ENCODE measurements at places on chromosomes 6 and 20.

DNA sequence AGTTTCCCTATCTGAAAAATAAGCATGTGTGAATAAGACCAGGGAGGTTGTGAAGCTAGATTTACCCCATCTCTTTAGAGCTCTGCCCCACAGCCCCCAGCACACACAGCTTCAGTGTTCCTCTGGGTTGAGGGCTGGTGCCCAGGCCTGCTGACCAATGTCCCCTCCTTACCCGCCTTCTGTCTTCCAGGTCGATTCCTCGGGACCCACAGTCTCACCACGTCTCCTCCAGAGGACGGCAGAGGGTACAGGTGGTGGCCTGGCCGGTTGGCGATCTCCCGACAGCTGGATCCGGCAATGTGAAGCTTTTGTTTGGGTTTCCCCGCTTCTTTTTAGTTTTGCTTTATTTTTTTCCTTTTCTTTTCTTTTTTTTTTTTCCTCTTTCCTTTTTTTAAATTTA is 42.0 kb downstream of the STK35 start:
- no peak for DNase-seq

DNA sequence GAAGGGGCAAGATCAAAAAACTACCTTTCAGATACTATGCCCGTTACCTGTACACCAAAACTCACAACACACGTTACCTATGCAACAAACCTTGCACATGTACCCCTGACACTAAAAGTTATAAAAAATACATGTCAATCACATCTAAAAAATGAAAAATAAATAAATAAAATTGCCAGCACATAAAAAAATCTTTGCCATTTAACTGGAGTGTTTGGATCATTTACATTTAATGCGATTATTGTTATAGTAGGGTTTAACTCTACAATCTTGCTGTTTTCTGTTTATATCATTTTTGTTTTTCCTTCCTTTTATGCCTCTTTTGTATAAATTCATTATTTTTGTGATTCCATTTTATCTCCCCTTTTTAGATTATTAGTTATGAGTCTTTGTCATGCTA is 106.3 kb downstream of the RFX6 start:
- no peak for DNase-seq

- no peak for DNase-seq
Observed at GRCh38 chr6:21023210-21023609, 489.0 kb downstream of the CDKAL1 start.

GRCh38 chr6:117264692-117265409 is 507 bp upstream of the VGLL2 start:
- peak; percentile 20 for DNase-seq

- no peak for DNase-seq
Observed at GRCh38 chr6:119233312-119233984, 116.1 kb downstream of the MAN1A1 start.

DNA sequence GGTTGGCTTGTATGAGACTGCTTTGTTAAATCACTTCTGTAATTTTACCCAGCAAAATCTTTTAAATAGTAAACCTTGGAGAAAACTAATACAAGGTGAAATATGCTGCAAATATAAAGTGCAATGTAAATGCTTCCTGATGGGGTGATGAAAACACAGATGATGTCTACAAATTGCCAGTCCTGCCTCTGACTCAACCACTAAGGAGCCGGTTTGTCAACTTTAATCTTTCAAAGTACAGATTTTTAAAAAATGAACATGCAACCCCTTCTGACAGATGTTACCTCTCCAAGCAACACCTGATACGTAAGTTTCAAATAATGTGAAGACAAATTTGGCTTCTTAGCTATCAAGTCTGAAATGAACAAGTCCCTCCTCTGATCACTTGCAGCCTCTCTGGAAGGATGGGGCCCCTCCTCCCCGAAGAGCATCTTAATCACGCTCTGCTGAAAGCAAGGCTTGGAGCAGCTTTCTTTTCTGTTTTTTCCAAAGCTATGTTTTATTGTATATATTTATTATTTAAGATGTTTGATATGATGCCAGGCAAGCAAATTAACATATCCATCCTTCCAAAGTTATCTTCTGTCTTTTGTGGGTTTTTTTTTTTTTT is 196.0 kb downstream of the MYLK4 start:
- no peak for DNase-seq

GRCh38 chr20:574297-574942 is 30.8 kb upstream of the CSNK2A1 start:
- DNase-seq = peak; percentile 85

DNA sequence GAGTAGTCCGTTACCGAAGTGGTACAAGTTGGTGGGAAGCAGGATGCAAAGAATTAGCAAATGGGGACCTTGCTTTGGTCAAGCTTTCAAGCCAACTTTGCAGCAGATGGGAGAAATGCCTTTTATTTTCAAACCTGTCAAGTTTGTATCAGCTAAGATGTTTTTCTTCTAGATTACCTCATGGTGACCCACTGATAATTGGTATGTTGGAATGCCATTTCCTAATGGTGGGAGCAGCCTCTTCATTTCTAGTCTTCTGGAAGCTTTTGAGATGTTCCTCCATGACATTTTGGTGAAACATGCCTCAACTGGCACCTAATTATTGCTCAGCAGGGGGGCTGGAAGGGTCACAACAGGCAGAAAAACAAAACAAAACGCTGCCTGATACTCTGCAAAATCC is 43.7 kb downstream of the ADNP start:
- DNase-seq = no peak

- DNase-seq = no peak
Observed at GRCh38 chr6:133001040-133001565, 186.7 kb downstream of the RPS12 start.

DNA sequence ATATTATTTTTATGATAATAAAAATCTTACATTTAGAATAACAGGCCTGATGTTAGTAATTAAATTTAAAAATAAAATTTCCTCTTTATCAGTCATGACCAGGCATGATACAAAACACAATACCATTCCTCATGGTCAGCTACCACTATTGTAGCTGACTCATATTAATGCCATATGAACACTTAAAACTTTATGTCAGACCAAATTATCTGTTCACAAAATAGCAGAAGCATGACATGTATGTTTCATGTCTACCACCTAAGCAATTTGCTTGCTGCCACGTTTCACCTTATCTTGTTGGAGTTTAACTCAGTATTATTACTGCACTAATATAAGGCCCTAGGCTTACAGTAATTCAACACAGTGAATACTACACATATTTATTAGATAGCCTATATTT is 65.7 kb downstream of the HTR1B start:
- no peak for DNase-seq

GRCh38 chr6:1295420-1295819 is 16.5 kb upstream of the FOXQ1 start:
- no peak for DNase-seq

DNA sequence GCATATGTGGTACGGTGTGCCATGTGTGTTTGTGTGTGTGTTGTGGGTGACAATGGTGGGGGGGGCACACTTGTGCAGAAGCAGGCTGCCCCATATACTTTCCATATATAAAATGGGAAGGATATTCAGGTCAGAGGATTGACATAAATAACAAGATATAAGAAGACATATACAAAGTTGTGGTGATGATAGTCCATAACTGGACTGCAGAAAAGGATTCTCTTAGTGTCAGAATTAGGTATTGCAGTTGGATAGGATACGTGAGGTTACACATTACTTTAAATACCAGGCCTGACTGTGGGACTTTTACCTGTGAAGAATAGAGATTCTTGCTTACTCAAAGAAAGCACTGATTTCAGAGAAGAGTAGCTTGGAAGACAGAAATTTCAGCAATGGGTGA is 1260.3 kb downstream of the EPHA7 start:
- no peak for DNase-seq

- peak; percentile 29 for DNase-seq
Observed at GRCh38 chr6:126312013-126312665, 27.8 kb upstream of the CENPW start.

DNA sequence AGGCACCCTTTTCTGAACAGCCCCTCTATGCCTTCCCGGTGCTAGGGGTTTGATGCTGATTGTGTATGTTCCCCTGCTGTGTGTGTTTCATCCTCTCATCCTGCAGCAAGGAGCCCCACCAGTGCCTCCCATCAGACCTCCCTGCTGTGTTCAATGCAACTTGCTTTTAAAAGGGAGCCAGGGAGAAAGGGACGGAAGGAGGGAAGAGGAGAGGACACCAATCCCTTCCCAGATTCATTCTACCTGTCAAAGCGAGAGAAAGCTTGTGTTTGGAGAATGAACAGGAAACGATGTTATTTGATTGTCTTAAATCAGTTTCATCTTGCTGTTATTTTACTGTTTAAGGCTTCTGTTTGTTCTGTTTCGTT is 259.2 kb downstream of the ADGB start:
- no peak for DNase-seq

- DNase-seq = no peak
Observed at GRCh38 chr20:39117491-39117890, 155.3 kb downstream of the DHX35 start.

- DNase-seq = no peak
Observed at GRCh38 chr20:6622041-6622440, 145.4 kb upstream of the BMP2 start.

GRCh38 chr6:89145091-89145955 is 532 bp upstream of the PM20D2 start:
- DNase-seq = no peak

DNA sequence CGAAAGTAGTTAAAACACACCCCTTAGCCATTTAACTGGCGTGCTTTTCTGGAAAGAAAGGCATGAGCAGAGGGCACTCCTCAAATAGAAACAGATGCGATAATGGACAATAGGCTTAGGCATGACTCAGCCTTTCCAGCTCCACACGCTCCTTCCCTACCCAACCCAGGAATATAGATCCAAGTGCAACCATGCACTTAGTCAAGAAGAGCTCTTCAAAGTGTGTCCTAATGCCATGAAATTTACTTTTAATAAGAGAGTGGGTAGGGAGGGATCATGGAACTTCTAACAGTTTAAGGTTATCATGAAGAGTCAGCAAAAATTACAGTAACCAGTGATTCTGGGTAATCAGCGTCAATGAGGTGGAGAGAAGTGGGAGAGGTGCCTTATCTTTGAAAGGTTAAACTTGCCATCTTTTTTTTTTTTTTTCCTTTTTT is 2.4 kb upstream of the EFHC1 start:
- DNase-seq = peak; percentile 33

- no peak for DNase-seq
Observed at GRCh38 chr20:52494244-52494643, 302.7 kb upstream of the ZFP64 start.

- DNase-seq = peak; percentile 65
Observed at GRCh38 chr6:4776493-4777393, 539 bp downstream of the CDYL start.

GRCh38 chr6:47403056-47403455 is 74.5 kb upstream of the CD2AP start:
- no peak for DNase-seq

GRCh38 chr6:109897025-109897424 is 81.1 kb upstream of the GPR6 start:
- DNase-seq = no peak

DNA sequence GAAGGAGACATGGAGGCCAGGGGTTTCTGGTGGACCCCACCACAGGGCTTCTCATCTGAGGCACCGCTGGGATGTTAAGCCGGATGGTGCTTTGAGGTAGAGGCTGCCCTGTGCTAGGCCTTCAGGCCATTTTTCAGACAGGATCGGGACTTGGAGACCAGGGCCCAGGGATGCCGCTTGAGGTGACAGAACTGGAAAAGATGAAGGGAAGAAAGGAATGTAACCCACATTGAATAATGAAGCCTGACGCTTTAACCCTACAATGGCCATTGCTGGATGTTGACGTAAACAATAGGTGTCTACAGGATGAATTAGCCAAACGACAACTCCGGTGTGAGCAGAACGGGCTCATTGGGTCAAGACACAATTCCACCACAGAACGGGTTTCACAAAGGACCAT is 62.5 kb downstream of the CEBPB start:
- DNase-seq = no peak

GRCh38 chr20:40592941-40593340 is 96.1 kb downstream of the MAFB start:
- DNase-seq = no peak

DNA sequence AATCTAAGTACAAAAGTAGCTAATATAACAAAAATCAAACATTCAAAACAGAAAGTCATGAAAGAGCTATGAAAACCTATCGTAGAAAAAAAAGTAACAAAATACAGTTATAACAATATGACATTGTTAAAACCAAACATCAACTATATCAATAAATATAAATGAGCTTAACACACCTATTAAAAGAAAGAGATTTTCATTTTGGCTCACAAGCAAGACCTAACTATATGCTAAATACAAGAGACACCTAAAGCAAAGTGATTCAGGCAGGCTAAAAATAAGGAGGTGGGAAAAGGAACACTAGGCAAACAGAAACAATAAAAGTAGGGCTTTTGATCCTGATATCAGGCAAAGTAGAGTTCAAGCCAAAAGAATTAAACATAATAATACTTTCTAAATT is 13.5 kb downstream of the ZNF322 start:
- no peak for DNase-seq

GRCh38 chr20:846894-847278 is 13.4 kb downstream of the FAM110A start:
- DNase-seq = no peak

- no peak for DNase-seq
Observed at GRCh38 chr6:42509765-42510164, 54.1 kb upstream of the UBR2 start.

GRCh38 chr6:166010136-166010960 is 157.3 kb downstream of the TBXT start:
- no peak for DNase-seq
